ENCODE measurements at places on chromosomes 11 and 22.

DNA sequence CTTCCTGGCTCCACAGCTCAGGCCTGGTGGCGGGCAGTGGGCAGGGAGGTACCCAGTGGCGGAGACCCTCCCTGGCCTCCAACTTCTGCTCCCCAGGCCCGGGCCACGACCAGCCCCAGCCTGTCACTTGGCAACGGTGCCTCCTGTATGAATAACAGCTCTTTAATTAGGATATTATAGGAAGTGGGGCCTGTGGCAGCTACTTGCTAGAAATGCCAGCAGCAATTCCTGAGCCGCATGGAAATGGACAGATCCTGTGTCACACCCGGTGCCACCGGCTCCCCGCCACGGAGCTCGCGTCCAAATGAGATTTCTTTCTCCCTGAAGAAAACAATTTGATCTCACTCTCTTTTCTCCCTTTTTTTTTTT is 104.5 kb downstream of the CHST1 start:
- DNase-seq = no peak

GRCh38 chr22:32331236-32331917 is 26.3 kb upstream of the RFPL3 start:
- DNase-seq = no peak

- no peak for DNase-seq
These were observed 39.4 kb downstream of the BLID start for GRCh38 chr11:122076512-122077120.

DNA sequence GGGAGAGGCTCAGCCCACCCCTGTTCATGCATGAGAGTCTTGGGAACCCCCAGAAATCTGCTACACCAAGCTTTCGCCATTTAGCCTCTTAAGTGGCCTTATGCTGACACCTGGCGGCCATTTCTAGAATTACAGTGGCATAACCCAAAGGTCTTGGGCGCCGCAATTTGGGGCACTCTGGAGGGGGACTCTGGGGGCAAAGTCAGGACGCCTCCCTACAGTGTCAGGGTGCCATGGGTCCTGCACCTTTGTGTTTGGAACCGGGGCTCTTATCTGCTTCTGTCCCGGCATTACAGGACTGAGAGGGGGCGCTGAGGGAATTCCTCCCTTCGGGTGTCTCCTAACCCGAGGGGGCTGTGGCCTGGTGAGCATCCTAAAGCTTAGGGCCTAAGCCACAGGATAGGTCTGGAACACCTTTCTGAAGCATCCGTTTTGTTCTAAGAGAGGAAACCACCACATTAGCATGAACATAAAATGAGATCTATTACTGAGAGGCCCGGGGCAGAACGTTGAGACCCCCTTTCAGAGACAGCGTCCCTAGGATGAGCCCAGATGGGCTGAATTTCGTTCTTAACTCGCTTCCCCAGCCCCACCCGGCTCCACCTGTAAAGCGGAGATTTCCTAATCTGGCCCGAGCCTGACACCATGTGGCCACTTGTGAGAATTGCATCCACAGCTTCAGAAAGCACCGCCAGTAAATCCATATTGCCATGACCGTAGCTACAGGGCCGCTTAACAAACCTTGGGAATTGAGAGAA is 9.3 kb downstream of the INS start:
- peak; percentile 67 for DNase-seq

- no peak for DNase-seq
These were observed 29.4 kb upstream of the SLN start for GRCh38 chr11:107741044-107741823.

DNA sequence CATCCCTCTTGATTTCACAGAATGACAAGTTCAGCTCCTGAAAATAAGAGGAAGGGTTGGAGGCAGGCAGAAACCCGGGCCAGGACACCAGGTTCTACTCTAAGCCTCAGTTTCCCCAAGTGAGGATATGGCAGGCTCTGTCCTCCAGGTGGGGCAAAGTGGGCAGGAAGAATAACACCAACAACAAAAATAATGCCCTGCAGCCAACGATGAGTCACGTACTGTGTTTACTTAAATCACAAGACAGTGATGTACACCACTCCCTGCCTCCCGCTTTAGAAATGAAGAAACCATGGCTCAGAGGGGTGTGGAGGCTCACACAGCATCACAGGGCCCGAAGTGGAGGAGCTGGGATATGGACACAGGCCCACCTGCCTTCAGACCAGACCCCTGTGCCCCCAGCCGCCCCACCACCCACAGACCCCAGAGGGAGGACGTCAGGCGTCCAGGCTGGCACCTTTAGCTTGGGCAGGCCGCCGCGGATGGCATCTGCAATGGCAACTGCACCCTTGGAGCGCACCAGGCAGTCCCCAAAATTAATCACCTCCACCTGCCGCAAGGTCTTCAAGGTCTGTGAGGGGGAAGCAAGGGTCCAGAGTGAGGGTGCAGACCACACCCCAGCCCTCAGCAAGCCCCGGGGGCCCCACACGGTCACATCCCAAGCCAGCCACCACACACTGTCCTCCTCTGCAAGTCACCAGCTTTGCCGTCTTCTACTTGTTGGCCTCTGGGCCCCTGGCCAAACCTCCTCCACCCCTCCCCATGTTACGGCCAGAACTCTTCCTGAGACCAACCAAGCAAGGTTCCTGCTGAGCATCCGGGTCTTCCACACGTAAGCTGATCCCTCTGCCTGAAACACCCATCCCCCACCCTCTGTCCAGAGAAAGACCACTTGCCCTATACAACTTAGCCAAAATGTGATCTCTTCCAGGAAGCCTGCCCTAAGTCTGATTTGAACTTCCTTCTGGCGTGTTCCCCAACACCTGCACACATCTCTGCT is 15.8 kb upstream of the CHADL start:
- no peak for DNase-seq

DNA sequence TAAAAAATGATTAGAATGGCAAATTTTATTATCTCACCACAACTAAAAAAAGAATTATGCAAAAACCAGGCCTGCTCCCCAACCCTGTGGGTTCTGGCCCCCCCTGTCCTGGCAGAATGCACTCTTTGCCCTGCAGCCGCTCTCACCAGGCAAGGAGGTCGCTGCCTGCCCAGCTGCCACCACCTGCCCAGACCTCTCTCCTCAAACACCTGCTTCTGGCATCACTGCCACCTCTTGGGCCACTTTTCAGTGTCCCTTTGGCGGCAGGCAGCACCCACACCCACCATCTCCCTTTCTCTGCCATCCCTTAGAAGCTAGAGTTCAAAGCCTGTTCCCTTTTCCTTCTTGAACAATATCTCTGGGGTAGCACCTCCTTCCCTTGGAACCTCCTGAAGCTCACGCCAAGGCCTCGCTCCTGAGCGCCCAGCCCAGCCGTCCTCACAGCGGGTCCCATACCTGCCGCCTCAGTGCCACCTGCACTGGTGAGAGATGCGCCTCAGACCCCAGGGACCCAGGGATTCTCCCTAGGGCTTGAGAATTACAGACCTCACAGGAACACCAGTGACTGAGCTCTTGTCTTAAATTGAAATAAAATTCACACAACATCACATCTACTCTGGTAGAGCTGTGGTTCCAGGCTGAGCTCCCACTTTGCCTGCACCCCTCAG is 44.6 kb downstream of the SGSM3 start:
- DNase-seq = no peak

DNA sequence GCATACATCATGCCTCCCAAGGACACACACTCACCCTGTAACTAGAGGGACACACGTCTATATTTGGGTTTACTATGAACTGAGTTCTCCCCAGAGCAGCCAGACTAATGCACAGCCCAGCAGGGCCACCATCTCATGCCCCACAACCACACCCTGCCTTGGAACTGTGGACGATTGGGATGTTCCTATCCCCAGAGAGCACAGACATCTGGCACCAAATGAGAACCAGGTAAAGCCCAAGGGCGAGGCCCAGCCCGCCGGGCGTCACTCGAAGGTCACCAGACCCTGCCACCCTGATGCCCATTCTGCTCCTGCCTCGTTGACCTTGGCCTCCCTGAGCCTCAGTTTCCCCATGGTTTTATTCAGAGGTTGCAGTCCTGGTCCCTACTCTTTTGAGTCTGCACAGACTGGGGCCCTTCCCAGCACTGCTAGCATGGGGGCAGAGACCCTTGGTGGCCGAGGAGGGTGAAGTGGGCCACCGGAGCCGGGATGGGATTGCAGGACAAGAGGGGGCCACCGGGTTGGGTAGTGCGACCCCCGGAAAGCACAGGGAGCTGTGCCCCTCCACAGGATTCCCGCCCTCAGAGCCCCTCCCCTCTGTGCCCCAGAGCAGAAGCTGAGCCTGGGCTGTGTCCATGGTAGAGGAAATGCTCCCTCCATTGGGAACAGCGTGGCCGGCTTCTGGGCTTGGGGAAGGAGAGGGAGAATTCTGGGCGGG is 56.8 kb downstream of the IGLL5 start:
- no peak for DNase-seq

DNA sequence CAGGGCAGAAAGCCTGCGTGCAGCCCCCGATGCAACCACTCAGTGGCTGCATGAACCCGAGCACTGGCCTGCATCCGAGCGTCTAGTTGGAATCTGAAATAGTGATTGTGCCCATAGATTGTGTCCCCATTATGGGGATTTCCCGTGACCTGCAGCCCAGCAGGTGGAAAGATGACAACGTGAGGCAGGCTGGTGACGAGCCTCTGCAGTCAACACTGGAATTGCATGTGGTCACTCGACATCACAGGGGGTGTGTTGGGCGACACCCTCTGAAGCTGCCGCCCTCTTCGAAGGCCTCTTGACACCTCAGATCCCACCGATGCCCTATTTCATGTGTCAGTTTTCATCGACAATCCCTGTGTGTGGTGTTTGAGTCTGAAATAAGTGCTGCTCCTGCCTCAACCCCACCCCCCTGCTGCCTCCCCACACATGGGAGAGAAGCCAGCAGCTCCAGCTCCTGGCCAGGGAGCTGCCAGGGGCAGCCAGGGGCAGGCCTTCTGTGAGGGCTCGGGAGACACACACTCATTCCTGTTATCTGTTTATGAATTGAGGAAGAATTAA is 172.0 kb upstream of the B3GAT1 start:
- no peak for DNase-seq

DNA sequence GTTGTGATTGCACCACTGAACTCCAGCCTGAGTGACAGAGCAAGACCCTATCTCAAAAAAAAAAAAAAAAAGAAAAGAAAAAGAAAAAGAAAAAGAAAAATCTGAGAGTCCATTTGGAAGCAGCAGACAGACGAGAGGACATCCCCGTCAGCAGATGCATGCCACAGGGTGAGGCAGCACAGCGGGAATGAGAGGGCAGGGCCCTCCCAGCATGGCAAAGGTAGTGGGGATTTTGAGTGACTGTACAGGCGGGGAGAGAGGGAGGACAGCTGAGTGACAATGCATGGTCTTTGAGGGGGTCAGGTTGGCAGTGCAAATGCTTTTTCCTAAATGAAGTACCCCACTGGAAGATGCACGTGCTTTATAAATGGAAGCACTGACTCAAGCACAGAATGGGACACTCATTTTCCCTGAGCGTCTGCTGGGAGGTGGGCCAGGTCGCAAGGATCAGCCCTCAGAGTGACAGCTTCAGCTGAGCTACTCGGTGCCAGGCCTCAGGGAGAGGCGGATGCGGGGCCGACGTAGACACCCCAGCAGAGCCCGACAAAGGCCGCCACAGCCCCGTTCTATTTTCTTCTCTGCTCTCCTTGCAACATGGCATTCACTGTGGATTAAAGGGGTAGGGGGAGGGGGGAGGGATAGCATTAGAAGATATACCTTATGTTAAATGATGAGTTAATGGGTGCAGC is 113.5 kb downstream of the SHANK2 start:
- no peak for DNase-seq

- no peak for DNase-seq
These were observed 178.2 kb upstream of the TMEM45B start for GRCh38 chr11:129637473-129637872.

- DNase-seq = no peak
These were observed 218.8 kb downstream of the PGR start for GRCh38 chr11:100910808-100911207.

DNA sequence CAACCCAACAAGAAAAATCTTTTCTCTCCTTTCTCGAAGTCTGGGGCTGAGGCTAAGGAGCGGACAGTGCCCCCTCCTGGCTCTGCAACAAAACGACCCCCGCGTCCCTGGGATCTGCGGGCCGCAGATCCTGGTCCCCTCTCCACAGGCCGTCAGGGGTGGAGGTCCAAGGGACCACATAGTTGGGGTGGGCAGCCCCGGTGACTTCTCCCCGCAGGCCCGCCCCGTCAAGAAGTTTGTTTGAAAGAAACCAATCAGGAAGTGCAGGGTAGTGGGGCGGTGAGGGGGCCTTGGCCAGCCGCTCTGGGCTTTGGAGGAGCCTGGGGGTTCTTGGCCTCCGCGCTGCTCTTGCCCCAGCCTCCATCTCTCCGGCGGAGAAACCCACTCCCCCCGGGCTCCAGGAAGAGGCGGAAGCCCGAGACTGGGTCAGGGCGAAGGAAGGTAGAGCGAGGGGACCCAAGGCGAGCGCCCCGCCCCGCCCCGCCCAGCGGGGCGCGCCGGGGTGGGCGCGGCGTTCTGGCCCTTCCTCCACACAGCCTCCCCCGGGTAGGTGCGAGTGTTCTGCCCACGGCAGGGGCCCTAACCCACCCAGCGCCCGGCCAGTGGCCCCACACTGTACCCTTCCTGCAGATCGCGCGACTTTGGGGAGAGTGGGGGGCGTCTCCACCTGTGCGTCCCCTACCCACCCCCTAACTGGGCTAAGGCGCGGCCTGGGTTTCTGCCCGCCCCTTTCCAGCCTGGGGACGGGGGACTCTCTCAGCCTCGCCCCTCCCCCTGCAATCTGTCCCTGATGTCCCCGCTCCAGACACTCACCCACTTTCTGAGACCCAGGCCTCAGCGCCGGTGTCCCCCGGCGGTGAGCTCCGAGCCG is 1.3 kb downstream of the TP53I11 start:
- no peak for DNase-seq

GRCh38 chr11:12829131-12829530 is 154.9 kb downstream of the TEAD1 start:
- no peak for DNase-seq

DNA sequence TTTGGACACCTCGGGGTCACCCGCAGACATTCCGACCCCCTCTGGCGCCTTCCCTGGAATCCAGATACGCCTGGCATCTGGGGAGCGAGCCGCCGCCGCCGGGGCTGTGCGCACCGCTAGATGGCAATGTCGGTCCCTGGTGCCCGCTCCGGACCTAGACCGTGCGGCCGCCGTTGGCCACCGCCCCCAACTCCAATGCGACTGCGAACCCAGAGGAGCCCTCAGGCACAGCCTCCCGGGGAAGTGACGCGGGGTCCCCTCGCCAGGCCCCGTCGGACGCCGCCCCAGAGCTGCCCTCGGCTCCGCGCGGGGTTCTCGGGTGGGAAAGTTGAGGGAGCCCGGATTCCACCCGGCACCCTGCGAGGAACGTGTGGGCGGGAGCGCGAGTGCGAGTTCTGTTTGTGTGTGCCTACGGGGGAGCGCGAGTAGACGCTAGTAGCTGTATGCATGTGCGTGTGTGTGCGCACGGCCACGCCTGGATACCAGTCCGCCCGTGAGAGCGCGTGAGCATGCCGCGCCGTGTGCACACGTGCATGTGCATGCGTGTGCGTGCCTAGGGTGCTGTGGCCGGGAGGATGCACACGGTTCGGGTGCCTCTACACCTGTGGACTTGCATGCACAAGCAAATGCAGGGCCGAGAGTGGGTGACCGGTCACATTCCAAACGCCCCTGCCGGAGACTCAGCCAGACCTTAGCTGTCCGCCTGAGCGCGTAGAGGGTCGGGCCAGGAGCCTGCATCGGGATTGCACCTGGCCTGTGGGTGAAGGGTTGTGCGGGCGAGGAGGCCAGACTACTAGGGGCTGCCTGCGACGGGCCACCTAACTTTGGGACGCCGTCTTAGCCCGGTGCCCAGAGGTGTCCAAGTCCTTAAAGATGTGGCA is 1.9 kb downstream of the CHRM4 start:
- DNase-seq = peak; percentile 65

All from activated CD4-positive, alpha-beta T cell treated with anti-CD3 and anti-CD28 coated beads for 24 hours (primary cell).